ENCODE measurements at places on chromosomes 3 and 15. TPM values are rescaled to one million over a fixed set of nuclear protein-coding genes. Genes with fewer than 3 reads are reported as not detected.
A peak's percentile ranks its signal among the peaks of the same experiment; 100 is the strongest.

The P2RY13 gene
- not detected for total RNA-seq

DNA sequence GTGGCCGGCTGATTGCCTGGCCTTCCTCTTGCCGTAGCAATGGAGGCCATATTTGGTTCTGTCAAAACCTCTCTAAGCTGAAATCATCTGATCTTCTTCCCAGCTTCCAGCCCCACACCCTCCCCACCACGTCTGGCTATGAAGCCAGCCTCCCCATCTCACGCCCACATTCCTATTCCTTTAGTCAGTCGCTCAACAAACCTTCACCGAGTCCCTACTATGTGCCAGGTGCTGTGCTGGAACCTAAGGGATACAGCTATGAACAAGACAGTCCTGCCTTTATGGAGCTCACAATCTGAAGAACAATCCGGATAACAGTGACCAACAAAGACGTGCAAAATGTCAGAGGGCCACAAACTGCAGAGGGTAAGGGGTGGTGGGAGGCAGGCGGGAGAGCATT is 31.9 kb upstream of the SMAD6 start:
- H3K4me1 ChIP-seq: 0 out of 2 replicates have a peak, but pooled peaks cover 2% of the 10 kb centered on the region
- no peak for DNase-seq
- H3K4me3 ChIP-seq: no peak overlapping the region
- no peak overlapping the region for H3K27ac ChIP-seq
- no peaks in the 10 kb centered on the region for H3K27me3 ChIP-seq

The TM4SF4 gene
- 0.46 TPM for total RNA-seq

GRCh38 chr15:87973501-87974215 is 282.9 kb downstream of the NTRK3 start:
- H3K4me1 ChIP-seq: no peaks in the 10 kb centered on the region
- no peak for DNase-seq
- H3K36me3 ChIP-seq: no peaks in the 10 kb centered on the region
- H3K27me3 ChIP-seq: no peaks in the 10 kb centered on the region

DNA sequence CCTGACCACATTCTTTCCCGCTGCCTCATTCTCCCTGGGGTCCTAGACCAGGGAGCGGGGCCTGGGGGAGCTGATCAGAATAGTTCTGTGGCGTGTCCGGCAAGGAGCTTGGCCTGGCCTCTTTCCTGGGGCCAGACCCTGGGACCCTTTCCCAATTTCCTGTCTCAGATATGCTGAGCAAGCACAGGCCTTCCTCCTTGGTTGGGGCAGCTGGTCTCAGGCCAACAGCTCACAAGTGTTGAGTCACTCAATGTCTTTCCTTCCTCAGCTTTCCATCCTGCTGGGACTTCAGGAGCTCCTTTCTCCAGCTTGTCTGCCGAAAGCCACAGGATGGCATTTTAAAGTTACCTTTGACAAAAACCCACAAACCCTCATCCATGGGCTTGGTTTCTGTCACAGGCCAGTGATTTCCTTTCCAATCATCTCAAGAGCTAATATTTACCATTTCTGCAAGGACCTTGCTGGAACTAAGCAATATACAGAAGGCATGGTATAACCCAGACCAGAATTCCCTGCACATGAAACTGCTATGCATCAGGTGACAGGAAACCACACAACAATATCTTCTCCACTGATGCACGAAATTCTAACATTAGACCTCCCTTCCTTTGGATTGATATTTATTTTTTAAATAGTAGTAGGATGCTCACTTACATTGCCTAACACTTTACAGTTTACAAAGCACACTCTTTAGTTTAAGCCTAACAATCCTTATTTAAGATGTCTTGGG is 19.5 kb upstream of the TIMP4 start:
- peak overlapping the region; percentile 17 for H3K27ac ChIP-seq
- no peaks in the 10 kb centered on the region for H3K36me3 ChIP-seq
- no peak for DNase-seq
- H3K4me3 ChIP-seq: no peak overlapping the region
